Parietal lobe (tissue), 2 donors: ENCODE measurements at places on chromosomes 6 and 20. TPM values are rescaled to one million over a fixed set of nuclear protein-coding genes. Genes with fewer than 3 reads are reported as not detected.

Gene LY86
- total RNA-seq, result 1.3 TPM

Gene ZC3H12D
- total RNA-seq, result 0.31 TPM

Gene POPDC3
- 0.94 TPM for total RNA-seq

Gene NRSN1
- 31.6 TPM for total RNA-seq

Gene ADGRF5
- 11.3 TPM for total RNA-seq

Gene GLP1R
- not detected for total RNA-seq

Gene NDRG3
- total RNA-seq, result 43.5 TPM

Gene RGS17
- total RNA-seq, result 82.6 TPM

Gene SYCP2L
- 11.9 TPM for total RNA-seq

Gene TAAR2
- not detected for total RNA-seq

Gene LGSN
- 0.63 TPM for total RNA-seq

Gene BEND6
- 20.7 TPM for total RNA-seq

Gene HUS1B
- total RNA-seq, result 8.8 TPM

Gene IL17A
- total RNA-seq, result not detected

Gene BANF2
- total RNA-seq, result not detected

Gene OR2H1
- total RNA-seq, result not detected

Gene FOXQ1
- total RNA-seq, result 1.9 TPM

Gene GNAS
- total RNA-seq, result 647 TPM

Gene RIPPLY2
- 11.3 TPM for total RNA-seq

Gene ULBP3
- total RNA-seq, result 6.3 TPM

Gene ABRACL
- total RNA-seq, result 46.0 TPM

Gene ZNF311
- total RNA-seq, result 8.1 TPM

Gene SMIM13
- total RNA-seq, result 86.7 TPM

Gene C6orf58
- total RNA-seq, result 2.2 TPM

Gene EPB41L1
- 111 TPM for total RNA-seq

Gene ZGPAT
- total RNA-seq, result 15.7 TPM

Gene CTCFL
- total RNA-seq, result not detected
